ENCODE measurements at places on chromosomes 6 and 20.

- no peak for DNase-seq
These were observed 363.2 kb upstream of the FLRT3 start for GRCh38 chr20:14700639-14700960.

- no peak for DNase-seq
These were observed 14.8 kb upstream of the TMEM244 start for GRCh38 chr6:129875610-129876520.

DNA sequence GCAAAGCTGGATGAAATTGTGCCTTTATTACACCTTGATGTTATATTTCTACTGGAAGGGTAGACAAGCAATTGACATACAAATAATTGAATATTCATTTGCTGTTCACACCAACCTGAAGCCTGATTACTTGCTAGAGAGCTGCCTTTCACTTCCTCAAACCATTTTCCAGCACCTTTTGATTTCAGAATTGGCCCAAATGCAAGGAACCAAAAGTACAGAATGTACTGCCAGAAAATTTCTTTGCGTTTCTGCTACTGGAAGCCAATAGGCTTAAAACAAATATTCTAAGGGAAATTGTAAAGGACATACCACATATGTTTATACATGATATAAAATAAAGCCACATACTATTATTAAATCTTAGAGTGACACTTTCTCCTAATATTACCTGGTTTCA lies 94.5 kb downstream of the RFPL4B start:
- no peak for DNase-seq

GRCh38 chr6:31042806-31043205 lies 32.5 kb downstream of the MUC22 start:
- DNase-seq: peak; percentile 10

DNA sequence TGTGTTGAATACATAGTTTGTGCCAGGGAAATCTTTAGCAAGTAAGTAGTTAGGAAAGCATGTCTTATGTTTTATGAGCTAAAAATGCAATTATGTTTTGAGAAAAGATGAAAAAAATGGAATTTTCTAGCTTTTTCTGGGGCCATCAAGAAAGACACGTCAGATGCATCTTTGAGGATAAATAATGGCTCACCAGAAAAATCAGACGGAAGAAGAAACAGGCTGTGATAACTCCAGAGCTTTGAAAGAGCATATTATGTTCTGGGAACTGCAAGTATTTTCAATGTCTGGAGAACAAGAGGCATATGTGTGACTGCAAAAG lies 173.7 kb downstream of the CLVS2 start:
- no peak for DNase-seq

DNA sequence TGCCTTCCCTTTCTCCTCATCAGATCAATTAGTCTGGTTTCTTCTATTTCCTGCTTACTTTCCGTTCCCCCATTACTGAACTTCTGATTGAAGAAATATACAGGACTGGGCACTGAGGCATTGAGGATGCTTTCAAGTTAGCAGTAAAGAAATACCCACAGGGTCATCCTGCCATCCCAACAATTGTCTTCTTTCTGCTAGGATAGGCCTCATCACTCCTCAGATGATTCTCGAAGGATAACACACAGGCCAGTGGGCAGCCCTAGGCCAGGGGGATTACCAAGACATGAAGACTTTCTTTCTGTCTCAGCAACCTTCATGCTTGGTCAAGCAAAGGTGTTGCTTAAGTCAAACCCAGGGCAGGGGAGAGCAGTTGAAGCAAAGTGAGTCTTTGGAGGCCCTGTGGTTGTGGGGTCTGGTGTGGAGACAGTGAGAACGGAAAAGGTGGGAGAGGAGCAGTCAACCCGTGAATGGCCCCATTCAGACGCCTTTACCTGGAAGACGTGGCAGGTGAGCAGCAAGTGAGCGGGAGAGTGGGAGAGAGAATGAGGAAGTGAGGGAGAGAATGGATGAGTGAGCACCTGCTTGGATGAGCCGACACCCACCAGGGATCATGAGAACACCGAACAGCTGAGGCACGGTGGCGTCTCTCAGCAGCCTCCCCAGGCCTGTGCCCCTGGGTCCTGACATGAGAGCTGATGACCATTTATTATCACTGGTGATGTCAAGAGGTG lies 462.9 kb downstream of the PREX1 start:
- DNase-seq: no peak

- DNase-seq: no peak
These were observed 236.6 kb upstream of the PDE10A start for GRCh38 chr6:165899611-165900010.

DNA sequence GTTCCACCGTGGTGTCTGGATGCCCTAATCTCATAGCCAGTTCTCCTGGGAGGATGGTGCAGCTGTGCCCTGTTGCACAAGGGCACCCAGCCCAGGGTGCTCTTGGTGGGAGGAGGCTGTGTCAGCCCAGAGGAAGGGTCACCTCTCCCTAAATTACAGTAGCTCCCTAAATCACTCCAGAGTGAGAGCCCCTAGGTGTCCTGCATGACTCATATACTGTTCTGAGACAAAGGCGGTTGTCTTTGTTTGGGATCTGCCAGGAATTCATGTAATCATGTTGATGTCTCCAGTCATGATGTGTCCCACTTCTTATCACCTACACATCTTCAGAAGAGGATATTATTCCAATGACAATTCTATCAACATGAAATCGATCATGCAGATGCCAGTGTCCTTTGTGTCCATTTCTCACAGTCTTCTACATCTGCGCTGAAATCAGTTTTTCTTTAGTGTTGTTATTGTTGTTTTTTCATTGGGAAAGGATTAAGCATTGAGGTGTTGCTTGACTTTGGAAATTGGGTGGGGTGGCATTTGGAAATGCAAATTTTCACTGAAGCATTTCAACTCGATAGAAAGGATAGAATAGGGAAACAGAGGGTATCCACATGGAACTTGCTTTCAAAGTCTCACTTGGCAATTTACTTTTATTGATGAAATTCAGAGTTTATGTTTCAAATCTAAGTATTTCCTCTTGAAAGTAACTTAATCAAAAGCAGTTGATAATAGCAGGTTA lies 19.5 kb downstream of the PERP start:
- no peak for DNase-seq

DNA sequence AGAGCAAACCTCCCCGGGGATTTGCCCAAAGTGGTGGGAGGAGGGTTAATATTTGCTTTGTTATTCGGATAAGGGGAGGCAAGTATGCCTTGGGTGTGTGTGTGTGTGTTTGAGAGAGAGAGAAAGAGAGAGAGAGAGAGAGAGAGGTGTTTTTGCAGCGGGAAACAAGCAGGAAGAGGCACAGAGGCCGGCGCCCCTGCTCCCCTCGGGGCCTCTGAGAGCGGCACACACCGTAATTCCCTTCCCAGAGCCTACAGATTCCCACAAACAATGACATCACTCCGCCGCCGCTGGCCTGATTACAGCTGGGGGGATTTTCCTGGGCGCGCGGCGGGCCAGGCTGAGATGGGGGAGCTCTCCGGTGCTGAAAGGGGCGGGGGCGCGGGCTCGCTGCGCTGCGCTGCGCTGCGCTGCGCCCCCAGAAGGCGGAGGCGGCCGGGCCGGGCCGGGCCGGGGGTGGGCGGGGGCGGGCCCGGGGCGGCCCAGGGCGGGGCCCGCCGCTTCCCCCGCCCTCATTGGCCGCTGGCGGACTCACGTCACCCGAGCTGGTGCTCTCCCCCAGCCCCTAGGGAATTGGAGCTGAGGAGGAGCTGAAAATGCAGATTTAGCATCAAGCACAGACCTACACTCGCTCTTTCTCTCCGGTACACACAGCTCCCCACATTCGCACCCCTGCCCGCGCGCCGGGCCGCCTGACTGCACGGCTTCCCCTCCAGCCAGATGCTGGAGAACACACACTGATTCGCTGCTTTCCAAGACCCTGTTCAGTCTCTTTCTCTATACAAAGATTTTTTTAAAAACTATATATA lies at the start of gene PCSK2:
Gene PCSK2 (plus strand): TSS at position 631 of the 809 bp plus-strand sequence. CDS start 266 bp downstream, outside the sequence.
- DNase-seq: no peak

DNA sequence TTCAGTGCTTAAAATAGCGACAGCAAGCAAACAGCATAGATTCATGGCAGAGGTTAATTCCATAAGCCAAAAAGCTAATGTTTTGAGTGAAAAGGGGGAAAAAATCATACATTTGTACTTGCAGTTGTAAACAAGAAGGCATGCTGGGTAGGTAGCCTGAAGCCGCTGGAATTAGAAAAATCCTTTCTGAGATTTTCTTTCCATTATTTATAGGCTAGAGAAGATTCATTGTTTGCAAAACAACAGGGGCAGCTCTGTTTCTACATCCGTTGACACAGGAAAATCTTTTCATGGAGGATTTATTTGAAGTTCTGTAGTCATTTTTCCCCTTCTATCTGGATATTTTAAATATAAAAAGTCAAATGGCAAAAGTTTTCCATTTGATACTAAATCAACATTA lies 843.9 kb downstream of the QKI start:
- no peak for DNase-seq

DNA sequence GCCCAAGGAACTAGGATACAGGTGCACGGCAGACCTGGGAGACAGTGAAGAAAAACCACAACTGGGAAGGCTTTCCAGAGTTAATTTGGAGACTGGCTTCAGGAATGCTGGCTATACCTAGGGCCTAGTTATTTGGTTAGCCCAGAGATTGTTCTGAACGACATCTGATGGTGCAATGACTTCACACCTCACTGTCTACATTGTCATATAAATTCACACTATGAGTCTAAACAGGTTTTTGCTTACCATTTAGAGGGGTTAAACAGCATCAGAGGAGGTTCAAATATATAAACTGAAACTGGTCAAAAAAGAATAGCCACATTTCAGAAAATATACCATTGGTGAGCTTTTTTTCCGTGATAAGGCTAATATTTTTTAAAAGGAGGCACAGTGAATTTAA lies 16.7 kb downstream of the UBE2V1 start:
- DNase-seq: no peak

GRCh38 chr20:60966766-60967165 lies 285.3 kb upstream of the CDH4 start:
- no peak for DNase-seq

GRCh38 chr6:123770247-123770949 lies 33.3 kb upstream of the NKAIN2 start:
- DNase-seq: no peak

- no peak for DNase-seq
These were observed 125.4 kb upstream of the SAMD5 start for GRCh38 chr6:147382945-147383554.

- DNase-seq: no peak
These were observed 39.5 kb downstream of the AHI1 start for GRCh38 chr6:135458051-135458450.

- no peak for DNase-seq
These were observed 646.5 kb upstream of the EPHA7 start for GRCh38 chr6:94065707-94066337.

DNA sequence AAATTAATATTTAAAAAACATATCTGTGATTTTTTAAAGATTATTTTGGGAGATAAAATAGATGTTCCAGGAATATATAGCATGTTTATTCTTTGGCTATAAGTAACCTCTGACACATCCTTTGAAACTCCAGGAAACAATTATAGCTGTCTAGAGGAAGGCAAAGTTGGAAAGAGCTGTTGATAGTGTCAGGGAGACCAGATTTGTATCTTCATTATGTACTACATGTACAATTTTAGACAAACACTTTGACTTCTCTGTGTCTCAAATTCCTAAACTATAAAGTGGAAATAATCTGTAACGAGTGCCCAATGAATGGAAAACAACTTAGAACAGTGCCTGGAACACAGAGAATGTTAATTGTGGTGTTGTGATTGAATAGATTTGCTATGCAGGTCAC lies 25.6 kb upstream of the ADGRG6 start:
- no peak for DNase-seq

GRCh38 chr6:125544819-125545218 lies 204.6 kb upstream of the HEY2 start:
- no peak for DNase-seq

GRCh38 chr6:135097172-135097571 lies 42.5 kb upstream of the HBS1L start:
- no peak for DNase-seq

- DNase-seq: no peak
These were observed 198.3 kb downstream of the HTR1B start for GRCh38 chr6:77264970-77265369.

- DNase-seq: no peak
These were observed 22.1 kb downstream of the SLC35A1 start for GRCh38 chr6:87494761-87495422.

- peak; percentile 24 for DNase-seq
These were observed 381.9 kb upstream of the ARID1B start for GRCh38 chr6:156395276-156395675.

DNA sequence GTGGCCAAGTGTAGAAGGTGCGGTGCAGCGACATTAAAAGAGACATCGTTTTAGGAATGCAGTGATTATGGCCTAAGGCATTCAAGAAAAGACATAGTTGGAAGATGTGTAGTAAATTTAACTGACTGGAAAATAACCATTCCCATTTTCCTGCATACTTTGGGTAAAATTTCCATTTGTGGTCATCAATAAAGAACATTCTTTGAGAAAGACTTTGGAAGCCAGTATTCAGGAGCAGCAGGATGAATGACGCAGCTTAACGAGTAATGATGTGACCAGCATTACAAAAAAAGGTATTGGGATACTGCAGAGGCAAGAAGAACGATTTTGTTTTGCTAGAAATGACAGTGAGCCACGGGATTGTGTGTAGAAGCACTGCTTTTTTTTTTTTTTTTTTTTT lies 7.0 kb upstream of the RWDD1 start:
- no peak for DNase-seq

GRCh38 chr6:134816780-134817179 lies 133.1 kb downstream of the ALDH8A1 start:
- no peak for DNase-seq

GRCh38 chr6:147423111-147423510 lies 85.4 kb upstream of the SAMD5 start:
- no peak for DNase-seq

DNA sequence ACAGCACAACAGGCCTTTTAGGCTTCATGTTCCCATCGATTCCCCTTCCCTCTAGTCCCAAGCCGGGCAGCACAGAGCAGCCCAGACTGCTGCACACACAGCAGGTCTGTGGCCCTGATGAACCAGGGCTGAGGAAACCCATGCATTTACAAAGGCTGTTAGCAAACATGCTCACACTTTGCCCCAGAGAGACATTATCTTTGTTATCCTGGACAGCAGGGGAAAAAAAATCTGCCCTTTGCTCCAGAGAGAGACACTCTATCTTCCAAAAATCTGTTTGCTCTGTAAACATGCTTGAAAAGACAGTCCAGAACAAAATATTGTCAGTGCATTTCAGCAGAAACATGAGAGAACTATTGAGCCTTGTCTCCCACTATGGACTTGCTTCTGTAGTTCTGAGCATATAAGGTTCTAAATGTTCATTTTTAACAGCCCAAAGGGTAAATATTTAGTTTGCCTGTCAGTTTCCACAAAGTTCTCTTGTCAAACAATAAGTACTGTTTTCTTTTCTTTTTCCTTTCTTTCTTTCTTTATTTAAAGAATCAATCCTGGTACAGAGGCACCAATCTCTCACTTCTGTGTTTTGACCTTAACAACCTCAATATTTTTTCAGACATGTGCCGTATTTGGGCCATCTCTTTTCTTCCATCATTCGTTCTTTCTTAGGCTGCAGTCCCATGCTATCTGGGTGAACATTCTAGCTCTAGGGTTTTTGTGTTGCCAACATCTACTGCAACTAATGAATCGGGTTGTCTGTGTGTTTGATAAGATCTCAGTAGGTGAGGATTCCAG lies 468.0 kb downstream of the EPM2A start:
- DNase-seq: no peak
